PC-9 (cell line): ENCODE measurements at places on chromosomes 6 and 20. TPM values are rescaled to one million over a fixed set of nuclear protein-coding genes. Genes with fewer than 3 reads are reported as not detected.
A peak's percentile ranks its signal among the peaks of the same experiment; 100 is the strongest.

- H3K4me1 ChIP-seq: peaks cover 9% of the 10 kb centered on the region
- H3K4me3 ChIP-seq: no peak overlapping the region
- no peak overlapping the region for H3K27ac ChIP-seq
- H3K27me3 ChIP-seq: no peaks in the 10 kb centered on the region
- no peaks in the 10 kb centered on the region for H3K36me3 ChIP-seq
Measured at GRCh38 chr6:163263196-163263595, 151.3 kb upstream of the QKI start.

- peak overlapping the region; percentile 97 for H3K27ac ChIP-seq
- peaks cover 56% of the 10 kb centered on the region for H3K4me1 ChIP-seq
- DNase-seq: peak; percentile 38
- H3K4me3 ChIP-seq: no peak overlapping the region
Measured at GRCh38 chr6:4319981-4320683, 184.8 kb upstream of the ECI2 start.

- H3K4me3 ChIP-seq: no peak overlapping the region
- no peaks in the 10 kb centered on the region for H3K27me3 ChIP-seq
- no peaks in the 10 kb centered on the region for H3K36me3 ChIP-seq
- no peak overlapping the region for H3K27ac ChIP-seq
- DNase-seq: no peak
- no peaks in the 10 kb centered on the region for H3K4me1 ChIP-seq
Measured at GRCh38 chr6:66538551-66539135, 831.6 kb upstream of the EYS start.

Gene IRAK1BP1
- total RNA-seq: 4.3 TPM in 2 replicates

GRCh38 chr20:9689041-9689440, 149.8 kb downstream of the PAK5 start:
- DNase-seq: no peak
- no peaks in the 10 kb centered on the region for H3K4me1 ChIP-seq
- H3K27me3 ChIP-seq: no peaks in the 10 kb centered on the region
- H3K4me3 ChIP-seq: no peak overlapping the region
- no peaks in the 10 kb centered on the region for H3K36me3 ChIP-seq

- H3K4me1 ChIP-seq: no peaks in the 10 kb centered on the region
- no peaks in the 10 kb centered on the region for H3K36me3 ChIP-seq
- no peak overlapping the region for H3K27ac ChIP-seq
- DNase-seq: no peak
Measured at GRCh38 chr6:70180183-70180900, 122.5 kb downstream of the COL9A1 start.

- peaks cover 20% of the 10 kb centered on the region for H3K4me1 ChIP-seq
- H3K27ac ChIP-seq: no peak overlapping the region
- H3K27me3 ChIP-seq: no peaks in the 10 kb centered on the region
- H3K4me3 ChIP-seq: no peak overlapping the region
- no peak for DNase-seq
Measured at GRCh38 chr6:134177753-134178160, 125.3 kb upstream of the SLC2A12 start.

Gene GJA1
- 0.20 TPM in 1 of 2 replicates, not detected in the other for total RNA-seq

GRCh38 chr6:143408151-143408786, 42.2 kb downstream of the ADAT2 start:
- H3K36me3 ChIP-seq: no peaks in the 10 kb centered on the region
- H3K4me1 ChIP-seq: peaks cover 46% of the 10 kb centered on the region
- no peak for DNase-seq
- no peak overlapping the region for H3K4me3 ChIP-seq
- no peaks in the 10 kb centered on the region for H3K27me3 ChIP-seq
- H3K27ac ChIP-seq: peak overlapping the region; percentile 50

DNA sequence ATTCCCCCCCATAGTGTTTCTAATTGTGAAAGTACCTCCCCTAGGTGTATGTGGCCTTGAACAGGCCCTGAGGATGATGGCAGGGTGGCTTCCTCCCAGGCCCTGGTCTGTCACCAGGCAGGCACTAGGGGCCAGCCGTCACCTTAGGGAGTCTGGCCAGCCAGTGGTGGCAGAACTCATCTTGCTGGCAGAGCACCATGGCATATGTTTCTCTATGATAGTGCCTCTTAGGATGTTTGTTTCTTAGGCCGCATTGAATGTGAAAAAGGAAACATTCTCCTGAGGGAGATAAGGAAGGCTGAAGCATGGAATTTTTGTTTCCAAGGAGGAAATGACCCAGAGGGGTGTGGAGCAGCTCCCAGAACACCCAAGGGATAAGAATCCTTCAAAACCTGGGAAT, 45.2 kb upstream of the KLHL31 start:
- H3K36me3 ChIP-seq: no peaks in the 10 kb centered on the region
- no peaks in the 10 kb centered on the region for H3K4me1 ChIP-seq
- no peak overlapping the region for H3K4me3 ChIP-seq
- H3K27ac ChIP-seq: no peak overlapping the region
- DNase-seq: no peak

DNA sequence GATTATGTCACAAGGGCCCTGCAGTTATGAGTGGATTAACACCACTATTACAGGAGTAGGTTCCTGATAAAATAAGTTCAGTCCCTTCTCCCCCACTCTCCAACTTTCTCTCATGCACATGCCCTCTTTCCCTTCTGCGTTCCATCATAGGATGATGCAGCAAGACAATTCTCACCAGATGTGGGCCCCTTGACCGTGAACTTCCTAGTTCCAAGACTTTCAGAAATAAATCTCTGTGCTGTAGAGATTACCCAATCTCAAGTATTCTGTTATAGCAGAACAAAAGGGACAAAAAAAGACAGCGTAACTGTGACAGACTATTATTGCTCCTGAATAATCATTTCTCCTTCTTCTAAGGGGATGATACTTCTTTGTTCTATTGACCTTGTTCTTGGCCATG, 33.8 kb upstream of the TMEM244 start:
- H3K27me3 ChIP-seq: no peaks in the 10 kb centered on the region
- 0 out of 2 replicates have a peak, but pooled peaks cover 5% of the 10 kb centered on the region for H3K4me1 ChIP-seq
- no peak overlapping the region for H3K27ac ChIP-seq
- H3K36me3 ChIP-seq: no peaks in the 10 kb centered on the region
- no peak for DNase-seq

Gene GZF1
- total RNA-seq: 8.1 and 11.1 TPM in 2 replicates

DNA sequence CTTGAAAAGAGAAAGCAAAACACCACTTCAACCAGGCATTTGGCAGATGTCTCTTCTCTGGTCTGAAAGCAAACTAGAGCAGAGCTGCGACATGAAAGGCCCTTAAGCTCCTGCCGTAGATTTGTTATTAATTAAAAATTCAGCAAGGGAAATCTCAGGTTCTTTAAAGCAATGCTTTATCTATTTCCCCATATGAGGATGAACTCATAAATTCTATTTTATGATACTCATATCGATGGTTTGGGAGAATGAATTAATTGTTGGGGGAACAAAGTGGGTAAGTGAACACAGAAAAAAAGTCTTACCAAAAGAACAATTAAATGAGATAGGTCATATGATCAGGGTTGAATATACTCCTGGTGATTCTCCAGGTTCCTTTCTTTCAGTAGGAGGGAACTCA, 464.7 kb upstream of the SLC35B3 start:
- no peaks in the 10 kb centered on the region for H3K4me1 ChIP-seq
- no peaks in the 10 kb centered on the region for H3K36me3 ChIP-seq
- H3K4me3 ChIP-seq: no peak overlapping the region
- no peaks in the 10 kb centered on the region for H3K27me3 ChIP-seq
- no peak overlapping the region for H3K27ac ChIP-seq
- DNase-seq: no peak

GRCh38 chr6:55433446-55434130, 106.3 kb downstream of the GFRAL start:
- H3K27me3 ChIP-seq: no peaks in the 10 kb centered on the region
- no peak for DNase-seq
- no peaks in the 10 kb centered on the region for H3K4me1 ChIP-seq
- H3K27ac ChIP-seq: no peak overlapping the region
- H3K36me3 ChIP-seq: no peaks in the 10 kb centered on the region
